ENCODE measurements at places on chromosomes 5 and 9.

GRCh38 chr9:69871118-69871834 lies 50.7 kb downstream of the CFAP95 start:
- no peak for DNase-seq

DNA sequence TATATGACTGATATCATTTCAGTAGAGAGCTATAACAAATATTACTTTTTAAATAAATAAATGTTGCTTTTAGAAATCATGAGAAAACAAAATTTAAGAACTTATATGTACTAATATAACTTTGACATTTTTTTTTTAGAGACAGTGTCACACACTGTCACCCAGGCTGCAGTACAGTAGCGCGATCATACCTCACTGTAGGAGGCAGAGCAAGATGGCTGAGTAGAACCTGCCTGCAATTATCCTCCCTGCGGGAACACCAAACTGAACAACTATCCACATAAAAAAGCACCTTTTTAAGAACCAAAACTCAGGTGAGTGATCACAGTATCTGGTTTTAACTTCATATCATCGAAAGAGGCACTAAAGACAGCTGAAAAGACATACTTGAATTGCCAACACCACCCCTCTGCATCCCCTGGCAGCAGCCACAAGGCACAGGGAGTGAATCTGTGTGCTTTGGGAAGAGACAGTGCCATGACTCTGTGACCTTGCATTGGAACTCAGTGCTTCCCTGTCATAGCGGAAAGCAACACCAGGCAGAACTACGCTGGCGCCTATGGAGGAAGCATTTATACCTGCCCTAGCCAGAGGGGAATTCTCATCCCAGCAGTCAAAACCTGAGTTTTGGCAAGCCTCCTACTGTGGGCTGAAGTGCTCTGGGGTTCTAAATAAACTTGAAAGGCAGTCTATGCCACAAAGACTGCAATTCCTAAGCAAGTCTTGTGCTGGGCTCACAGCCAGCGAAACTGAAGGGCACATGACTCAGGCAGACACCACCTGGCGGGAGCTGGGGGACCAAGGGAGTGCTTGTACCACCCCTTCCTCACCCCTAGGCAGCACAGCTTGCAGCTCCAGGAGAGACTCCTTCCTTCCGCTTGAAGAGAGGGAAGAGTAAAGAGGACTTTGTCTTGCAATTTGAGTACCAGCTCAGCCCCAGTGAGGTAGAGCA lies 142.7 kb downstream of the FBXL17 start:
- no peak for DNase-seq

DNA sequence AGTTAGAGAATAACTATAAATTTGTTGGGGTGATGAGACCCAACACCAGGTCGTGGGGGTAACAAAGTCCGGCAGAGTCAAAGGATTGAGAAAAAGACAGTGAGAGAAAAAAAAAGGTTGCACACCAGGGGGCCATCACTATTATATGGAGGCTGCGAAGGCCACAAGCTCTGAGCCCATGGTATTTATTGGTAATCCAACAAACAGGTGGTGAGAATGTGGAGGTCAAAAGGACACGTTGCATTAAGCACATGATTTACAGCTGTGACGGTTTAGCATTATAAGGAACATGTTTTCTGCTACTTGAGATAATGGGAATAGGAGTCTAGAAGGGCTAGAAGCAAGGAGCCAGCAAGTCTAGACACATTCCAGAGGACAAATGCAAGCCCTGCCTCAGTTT lies 2202.2 kb upstream of the C9orf72 start:
- no peak for DNase-seq

- DNase-seq = no peak
Observed at GRCh38 chr9:79807971-79808370, 236.2 kb downstream of the TLE4 start.

DNA sequence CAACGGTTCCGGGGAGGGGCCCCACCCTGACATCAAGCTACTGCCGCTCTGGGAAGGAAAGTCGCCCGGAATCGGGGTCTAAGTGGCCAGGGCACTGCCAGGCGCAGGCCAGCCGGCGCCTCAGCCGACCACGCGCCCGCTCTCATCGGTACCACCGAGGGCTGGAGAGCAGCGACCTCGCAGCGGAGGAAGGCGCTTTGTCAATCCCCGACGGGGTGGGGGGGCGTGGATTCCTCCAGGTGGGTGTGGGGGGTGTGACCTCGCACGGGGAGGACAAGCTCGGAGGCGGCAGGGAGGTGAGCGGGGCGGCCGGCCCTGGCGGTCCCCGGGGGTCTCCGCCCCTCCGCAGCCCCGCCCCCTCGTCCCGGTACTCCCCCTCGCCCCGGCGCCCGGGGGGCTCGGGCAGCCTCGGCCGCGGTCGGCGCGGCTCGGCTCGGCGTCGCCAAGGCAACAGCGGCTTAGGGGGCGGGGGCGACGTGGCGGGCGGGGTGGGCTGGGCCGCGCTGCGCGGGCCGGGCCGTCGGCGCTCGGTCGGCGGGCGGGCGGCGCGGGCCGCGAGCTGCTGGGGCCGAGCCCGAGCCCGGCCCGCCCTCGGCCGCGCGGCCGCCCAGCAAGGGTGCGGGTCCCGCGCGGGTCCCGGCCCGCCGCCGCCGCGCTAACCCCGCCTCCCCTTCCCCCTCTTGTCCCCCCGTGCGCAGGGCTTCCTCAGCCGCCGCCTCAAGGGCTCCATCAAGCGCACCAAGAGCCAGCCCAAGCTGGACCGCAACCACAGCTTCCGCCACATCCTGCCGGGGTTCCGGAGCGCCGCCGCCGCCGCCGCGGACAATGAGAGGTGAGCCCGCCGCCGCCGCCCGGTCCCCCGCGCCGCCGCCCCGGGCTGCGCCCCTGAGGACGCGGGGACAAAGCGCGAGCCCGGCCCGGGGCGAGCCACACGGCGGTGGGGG lies 47.5 kb downstream of the DAB2IP start:
- DNase-seq = peak; percentile 62

DNA sequence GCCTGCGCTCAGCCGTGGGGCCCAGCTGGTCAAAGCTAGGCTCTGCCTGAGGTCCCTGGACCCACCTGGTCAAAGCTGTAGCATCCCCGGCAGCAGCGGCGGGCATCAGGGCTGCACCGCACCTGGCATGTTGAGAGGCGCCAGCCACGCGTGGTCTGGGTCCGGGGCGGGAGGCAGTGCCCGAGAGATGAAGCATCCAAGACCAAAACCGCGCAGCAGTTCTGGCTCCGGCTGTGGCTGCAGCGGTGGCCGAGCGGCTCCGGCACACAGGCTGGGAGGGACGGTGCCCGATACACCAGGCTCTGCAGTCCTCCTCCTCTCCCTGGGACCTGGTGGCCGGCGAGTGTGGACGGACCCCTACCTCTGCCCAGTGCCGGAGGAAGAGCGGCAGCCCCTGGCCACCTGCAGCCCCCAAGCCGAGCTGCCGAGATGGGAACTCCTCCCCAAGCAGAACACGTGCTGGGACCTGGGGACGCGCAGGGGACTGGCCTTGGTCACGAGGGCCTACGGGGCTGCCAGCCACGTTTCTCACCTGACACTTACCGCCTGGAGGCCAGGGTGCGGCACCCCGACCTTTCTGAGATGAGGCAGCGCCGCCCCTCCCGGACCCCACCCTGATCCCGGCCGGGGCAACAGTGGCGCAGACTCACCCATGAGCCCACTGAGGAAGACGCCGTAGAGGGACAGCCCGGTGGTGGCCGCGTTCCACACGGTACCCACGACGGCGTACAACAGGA lies 33.0 kb downstream of the SLC9A3 start:
- no peak for DNase-seq

DNA sequence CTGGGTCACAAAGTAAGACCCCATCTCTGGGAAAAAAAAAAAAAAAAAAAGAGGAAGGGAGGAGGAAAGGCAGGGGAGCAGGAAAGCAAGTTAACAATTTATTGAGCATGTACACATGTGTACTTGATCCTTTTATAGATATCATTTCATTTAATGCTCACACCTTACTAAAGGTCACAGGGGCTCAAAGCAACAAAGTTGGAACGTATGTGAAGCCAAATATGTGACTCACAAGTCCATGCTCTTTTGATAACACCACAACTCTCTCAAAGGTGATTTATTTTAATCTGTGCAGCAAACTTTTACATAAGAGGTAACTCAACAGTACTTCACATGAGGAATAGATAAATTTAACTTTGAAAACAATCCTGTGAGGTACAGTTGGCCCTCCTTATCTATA lies 34.4 kb upstream of the DTWD2 start:
- DNase-seq = no peak

- DNase-seq = no peak
Observed at GRCh38 chr5:177131019-177131320, 2.6 kb upstream of the NSD1 start.

DNA sequence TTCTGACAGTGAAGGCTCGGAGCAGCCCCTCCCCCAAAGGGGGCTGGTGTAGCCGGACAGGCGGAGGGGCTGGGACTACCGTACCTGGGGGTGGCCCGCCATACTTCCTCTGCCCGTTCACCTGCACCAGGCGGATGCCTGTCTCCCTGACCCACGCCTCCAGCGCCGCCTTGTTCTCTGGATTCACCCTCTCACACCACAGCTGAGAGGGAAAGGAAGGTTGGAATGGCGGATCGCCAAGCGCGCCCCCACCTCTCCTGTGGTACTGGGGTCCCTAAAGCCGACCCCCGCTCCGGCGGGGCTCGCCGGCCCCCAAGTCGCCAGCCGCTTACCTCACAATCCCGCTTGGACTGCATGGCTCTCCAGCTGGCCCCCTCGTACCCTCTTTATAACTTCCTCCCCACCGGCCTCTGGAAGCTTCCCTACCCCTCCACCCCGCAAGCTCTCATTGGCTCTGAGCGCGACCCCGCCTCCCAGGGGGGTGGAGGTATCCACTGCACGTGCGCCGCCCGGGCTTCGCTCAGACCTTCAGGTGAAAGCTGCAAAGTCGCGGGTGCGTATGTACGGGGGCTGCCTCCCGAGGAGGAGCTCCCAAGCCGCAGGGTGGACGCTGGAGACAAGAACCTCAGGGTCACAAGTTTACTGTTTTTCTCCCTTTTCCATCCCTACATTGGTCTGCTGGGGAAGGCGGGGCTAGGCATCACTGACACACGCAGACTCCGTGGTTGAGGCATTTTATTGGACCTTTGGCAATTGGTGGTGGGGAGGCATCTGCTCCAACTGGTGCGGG lies at the start of gene DND1:
Gene DND1 (minus strand): TSS at position 390 of the 790 bp plus-strand sequence. CDS start 34 bp downstream, at position 356.
- no peak for DNase-seq

DNA sequence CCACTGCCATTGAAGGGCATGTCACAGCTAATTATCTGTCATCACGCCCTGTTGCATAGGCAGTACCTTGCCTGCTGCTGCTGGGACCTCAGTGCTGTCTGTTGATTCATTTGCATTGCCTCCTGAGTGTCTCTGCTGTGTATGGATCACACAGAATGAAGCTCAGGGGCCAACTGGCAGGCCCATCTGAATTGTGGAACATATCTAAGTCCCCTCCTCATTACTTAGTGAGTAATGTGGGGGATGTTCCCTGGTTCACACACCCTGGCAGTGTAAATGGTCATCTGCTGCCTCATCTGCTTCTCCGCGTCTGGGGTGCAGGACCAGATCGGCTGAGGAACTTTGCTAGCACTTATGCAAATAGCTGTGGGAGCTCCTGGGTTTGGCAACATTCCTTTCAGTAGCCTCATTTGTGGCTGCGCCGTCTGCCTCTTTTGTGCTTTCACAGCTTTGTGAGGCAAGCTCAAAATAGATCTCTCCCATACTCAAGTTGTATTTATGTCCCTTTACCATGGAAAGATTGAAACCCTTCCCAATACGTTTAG lies 25.4 kb downstream of the TYRP1 start:
- no peak for DNase-seq

GRCh38 chr5:30267026-30267425 lies 926.5 kb upstream of the CDH6 start:
- no peak for DNase-seq

DNA sequence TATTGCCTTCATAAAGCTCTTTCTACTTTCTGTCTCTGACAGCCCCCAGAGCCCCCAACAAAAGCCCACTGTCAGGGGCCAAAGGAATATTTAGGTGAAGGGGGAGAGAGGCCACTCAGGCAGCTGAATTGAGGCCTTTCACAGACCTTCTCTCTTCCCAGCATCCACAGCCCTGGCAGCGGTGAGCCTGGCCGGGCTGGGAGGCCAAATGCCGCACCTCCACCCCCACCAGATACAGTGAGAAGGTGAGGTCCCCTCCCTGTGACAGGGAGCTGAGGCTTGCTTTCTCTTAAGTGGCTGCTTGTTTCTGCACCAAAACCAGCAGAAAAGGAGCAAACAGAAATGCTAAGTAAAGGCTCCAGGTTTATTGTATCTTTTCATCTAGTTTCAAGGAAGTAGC lies 168.1 kb downstream of the ROR2 start:
- DNase-seq = no peak

DNA sequence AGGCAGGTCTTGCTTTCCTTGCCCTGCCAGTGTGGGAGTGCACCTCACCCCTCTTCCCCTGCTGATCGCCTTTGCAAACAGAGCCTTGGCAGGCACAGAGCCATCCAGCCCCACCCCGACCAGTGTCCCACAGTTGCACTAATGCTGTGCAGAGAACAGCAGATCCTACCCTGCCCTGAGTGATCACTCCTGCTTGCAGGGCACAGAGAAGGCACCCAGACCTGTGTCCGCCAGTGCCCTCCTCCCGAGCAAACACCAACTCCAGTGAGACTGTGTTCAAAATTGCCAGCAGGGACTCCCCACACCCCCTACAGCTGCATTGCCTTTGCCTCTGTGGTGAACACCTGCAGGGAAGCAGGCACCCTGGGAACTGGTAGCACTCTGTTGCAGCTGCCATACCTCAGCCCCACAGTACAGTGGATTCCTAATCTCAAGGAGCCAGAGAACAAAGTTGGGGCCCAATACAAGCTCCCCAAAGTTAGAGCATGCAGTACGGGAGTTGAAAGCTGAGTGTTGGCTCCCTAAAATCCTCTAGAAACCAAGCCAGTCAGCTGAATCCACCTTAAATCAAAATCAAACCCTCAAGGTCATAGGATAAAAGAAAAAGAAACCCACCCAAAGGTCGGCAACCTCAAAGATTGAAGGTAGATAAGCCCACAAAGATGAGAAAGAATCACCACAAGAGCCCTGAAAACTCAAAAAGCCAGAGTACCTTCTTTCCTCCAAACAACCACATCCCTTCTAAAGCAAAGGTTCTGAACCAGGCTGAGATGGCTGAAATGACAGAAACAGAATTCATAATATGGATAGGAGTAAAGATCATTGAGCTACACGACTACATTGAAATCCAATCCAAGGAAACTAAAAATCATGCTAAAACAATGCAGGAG lies 92.9 kb upstream of the PIK3R1 start:
- DNase-seq = no peak

DNA sequence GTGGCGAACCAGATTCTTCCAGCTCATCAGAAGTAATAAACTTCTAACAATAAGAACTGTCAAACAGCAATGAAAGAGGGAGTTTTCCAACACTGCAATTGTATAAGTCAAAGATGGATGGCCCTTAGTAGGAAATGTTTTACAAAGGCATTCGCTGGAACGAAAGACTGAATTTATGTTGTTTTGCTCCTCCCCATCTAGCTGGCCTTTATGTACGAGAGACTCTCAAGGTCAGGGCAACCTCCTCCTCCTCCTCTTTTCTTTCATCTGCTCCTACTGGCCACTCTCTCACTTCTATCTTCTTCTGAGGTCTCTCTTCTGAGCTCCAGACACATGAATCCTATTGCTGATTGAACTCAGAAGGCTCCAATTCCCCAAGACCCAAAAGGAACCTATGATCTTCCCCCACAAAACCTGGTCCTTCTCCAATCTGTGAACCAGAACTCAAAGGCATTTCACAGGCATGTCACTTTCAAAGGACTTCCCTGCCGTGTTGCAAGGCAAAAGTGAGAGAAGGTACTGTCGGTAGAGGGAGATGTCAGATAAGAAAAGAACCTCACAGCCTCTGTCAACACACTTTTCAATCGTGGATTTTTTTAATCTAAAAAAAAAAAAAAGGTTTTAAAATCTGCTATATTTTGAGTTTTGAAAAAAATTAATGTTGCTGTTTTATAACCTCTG lies 28.5 kb upstream of the PUM3 start:
- no peak for DNase-seq

GRCh38 chr9:123608104-123608503 lies 252.1 kb downstream of the CRB2 start:
- DNase-seq = peak; percentile 41
